ENCODE measurements at places on chromosomes 6 and 20. TPM values are rescaled to one million over a fixed set of nuclear protein-coding genes. Genes with fewer than 3 reads are reported as not detected.

PPARD gene
- 14.7 TPM for total RNA-seq

OPRM1 gene
- not detected for total RNA-seq

ENPP5 gene
- total RNA-seq: 2.8 TPM

TCF19 gene
- 5.2 TPM for total RNA-seq

PPP1R3G gene
- 13.1 TPM for total RNA-seq

DNMT3B gene
- total RNA-seq: 0.32 TPM

SMPDL3A gene
- total RNA-seq: 4.5 TPM

PARD6B gene
- total RNA-seq: 5.6 TPM

GTSF1L gene
- not detected for total RNA-seq

BANF2 gene
- total RNA-seq: not detected

PKIB gene
- not detected for total RNA-seq

PRKN gene
- 19.5 TPM for total RNA-seq

RAMACL gene
- total RNA-seq: 0.43 TPM

PSMF1 gene
- total RNA-seq: 132 TPM

WFDC2 gene
- total RNA-seq: 0.95 TPM

Measured in Right ventricle myocardium inferior (tissue), 1 donor.